RPMI8226 (cell line): ENCODE measurements at places on chromosomes 5 and 9.

GRCh38 chr5:121862801-121863200, 11.1 kb downstream of the FTMT start:
- DNase-seq = no peak

- no peak for DNase-seq
Measured at GRCh38 chr5:2909035-2909434, 157.6 kb upstream of the IRX2 start.

DNA sequence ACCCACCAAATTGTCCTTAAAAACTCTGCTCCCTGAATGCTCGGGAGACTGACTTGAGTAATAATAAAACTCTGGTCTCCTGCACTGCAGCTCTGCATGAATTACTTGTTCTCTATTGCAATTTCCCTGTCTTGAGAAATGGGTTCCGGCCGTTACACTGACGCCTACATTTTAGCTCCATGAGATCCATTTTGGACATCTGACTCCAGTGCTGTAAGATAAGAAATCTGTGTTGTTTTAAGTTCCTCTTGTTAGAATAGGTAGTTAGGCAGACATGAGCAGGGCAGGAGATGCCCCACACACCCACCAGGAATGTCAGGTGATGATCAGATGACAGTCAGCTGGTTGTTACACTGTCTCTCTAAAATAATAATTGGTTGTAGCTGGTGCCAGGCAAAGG, 125.8 kb upstream of the SHB start:
- DNase-seq = no peak

DNA sequence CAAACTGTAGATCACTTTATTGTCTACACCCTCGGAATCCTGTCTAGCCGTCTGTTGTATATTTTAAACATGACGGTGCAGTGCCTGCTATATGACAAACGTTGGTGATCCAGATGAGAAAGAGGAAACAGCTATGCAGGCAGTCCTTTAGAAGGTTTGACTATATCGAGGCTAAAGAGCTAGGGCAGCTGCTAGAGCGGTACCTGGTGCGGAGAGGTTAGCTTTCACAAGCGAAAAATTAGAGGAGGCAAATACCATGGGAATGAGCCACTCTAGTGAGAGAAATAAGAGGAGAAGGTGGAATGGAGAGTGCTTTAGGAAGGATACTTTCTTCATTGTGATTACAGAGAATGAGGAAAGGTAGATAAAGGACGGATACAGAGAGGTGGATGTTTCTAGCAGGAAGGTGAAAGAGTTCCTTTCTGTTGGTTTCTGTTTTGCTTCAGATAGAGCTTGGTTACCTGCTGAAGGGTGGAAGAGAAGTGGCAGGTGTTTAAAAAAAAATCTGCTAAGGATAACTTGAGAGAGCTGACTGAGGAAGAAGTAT, 959 bp upstream of the FBXL17 start:
- peak; percentile 68 for DNase-seq

GRCh38 chr5:154385236-154385512, 60.6 kb upstream of the SAP30L start:
- DNase-seq = no peak

GRCh38 chr9:91991721-91992341, 41.8 kb upstream of the ROR2 start:
- no peak for DNase-seq

DNA sequence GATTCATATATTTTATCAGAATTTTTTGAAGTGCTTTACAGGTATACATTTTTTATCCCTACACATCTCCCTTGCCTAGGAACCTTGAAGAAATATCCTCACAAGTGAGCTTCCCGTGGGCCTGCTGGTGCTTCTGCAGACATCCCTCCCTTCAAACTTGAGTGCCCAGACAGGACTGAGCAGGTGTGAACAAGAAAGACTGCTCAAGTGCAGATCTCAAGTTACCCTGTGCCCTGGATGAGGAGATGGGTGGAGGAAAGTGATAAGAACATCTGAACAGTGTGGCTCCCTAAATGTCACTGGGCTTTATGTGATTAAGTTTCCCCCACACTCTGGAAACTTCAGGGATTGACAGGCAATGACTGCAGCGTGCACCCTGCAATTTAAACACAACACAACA, 209.8 kb downstream of the TLE1 start:
- no peak for DNase-seq

DNA sequence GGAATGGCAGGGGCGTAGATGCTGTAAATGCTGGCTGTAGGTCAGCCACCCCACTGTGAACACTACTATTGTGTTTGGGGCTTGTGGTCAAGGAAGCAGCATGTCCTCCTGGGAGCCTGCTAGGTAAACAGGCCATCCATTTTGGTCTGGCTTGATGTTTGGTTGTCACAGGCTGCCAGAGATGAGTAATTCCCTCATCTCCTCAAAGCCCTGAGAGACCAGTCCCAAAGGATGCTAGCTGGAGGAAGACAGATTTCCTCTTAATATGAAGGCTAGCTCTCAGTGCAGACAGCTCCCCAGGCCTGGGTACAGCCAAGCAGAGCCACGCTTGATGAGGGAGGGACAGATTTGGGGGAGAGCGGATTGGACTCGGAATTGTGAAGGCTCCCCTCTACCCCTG, 72.5 kb upstream of the MAP1B start:
- no peak for DNase-seq

DNA sequence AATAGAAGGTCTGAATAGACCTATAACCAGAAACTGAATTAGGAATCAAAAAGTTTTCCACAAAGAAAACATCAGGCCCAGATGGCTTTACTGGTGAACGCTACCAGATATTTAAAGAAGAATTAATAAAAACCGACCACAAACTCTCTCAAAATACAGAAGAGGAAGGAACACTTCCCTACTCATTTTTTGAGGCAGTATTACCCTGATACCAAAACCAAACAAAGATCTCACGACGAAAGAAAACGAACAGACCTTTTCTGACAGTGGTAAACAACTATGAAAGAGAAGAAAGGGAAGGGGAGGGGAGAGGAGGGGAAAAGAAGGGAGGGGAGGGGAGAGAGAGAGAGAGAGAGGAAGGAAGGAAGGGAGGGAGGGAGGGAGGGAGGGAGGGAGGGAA, 13.5 kb downstream of the B4GALT1 start:
- DNase-seq = peak; percentile 44

DNA sequence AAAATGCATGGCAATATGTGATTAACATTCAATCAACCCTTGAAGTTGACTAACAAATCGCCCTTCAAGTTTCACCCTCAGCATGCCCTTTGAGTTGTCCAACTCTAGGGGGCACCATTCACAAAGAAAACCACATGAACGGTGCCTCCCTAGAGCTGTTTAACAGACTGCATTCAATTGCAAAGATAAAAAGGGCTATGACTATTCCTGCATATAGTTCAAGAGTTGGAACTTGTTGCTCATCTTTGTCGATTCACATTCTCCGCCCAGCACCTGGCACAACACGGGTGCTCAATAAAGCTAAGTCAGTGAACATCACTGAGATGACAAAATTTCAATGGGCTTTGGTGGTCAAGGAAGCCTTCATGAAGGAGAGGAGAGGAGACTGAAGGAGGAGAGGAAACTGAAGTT, 69.6 kb upstream of the SLC30A5 start:
- peak; percentile 58 for DNase-seq

GRCh38 chr5:32312595-32313332, at the start of gene MTMR12:
TSS of gene MTMR12 (minus strand) at chr5:32312939. CDS start at chr5:32312838, 101 bp downstream.
- DNase-seq = peak; percentile 97

DNA sequence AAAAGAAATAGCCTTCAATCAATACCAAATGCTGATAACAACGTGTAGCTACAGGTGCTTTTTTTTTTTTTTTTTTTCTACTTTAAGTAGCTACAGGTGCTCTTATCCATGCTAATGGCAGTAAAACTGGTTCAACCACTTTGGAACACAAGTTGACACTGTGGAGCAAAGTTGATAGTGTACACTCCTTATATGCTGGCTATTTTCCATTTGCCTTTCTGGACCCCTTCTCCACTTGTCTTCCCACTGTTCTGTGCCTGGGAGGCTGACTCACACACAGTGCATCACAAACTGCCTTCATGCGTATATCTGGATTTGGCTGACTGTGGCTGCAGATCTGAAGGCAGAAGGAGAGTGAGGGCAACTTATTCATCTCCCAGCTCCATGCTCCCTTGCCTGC, 247.9 kb downstream of the MSX2 start:
- DNase-seq = no peak

GRCh38 chr5:136016945-136017530, 11.8 kb upstream of the TGFBI start:
- DNase-seq = no peak

GRCh38 chr5:56608217-56608925, 207.0 kb upstream of the MAP3K1 start:
- DNase-seq = peak; percentile 23

DNA sequence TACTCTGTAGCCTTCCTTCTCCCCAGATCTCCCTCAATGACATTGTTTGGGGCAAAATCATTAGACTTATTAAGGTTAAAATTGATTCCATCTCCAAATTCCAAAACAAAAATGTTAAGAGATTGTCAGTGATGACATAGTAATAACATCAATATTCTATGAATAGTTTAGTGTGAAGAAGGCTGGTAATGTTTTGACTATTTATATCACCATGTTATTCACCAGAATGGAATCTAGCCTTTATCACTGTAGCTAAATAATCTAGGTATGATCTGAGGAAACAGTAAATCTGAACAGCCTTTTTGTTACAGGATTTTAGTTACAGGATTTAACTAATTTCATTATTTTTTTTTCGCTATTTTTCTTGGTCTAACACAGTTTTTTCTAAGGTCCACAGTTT, 929 bp upstream of the PLPP6 start:
- no peak for DNase-seq

DNA sequence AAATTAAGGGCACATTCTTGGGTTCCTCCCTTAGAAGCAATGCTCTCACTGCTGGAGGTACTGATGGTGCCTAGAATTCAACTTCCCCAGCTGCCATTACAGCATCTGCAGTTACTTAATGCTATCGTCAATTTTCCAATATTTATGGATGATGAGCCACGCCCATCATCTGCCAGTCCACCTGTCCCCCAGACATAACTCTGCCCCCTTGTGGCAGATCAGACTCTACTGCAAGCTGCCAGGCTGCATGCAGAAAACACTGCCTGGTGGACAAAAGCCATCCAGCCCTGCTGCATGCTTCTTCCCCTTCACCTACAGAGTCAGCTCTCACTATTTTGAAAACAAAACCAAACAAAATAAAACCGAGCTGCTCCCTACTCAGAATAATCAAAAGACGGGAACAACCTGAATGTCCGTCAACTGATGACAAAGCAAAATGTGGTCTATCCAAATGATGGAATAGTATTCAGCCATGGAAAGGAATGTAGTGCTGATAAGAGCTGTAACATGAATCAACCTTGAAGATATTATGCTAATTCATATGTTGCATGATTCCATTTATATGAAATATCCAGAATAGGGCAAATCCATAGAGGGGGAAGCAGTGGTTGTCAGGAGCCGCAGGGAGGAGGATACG, 66.4 kb downstream of the RETREG1 start:
- DNase-seq = peak; percentile 59

DNA sequence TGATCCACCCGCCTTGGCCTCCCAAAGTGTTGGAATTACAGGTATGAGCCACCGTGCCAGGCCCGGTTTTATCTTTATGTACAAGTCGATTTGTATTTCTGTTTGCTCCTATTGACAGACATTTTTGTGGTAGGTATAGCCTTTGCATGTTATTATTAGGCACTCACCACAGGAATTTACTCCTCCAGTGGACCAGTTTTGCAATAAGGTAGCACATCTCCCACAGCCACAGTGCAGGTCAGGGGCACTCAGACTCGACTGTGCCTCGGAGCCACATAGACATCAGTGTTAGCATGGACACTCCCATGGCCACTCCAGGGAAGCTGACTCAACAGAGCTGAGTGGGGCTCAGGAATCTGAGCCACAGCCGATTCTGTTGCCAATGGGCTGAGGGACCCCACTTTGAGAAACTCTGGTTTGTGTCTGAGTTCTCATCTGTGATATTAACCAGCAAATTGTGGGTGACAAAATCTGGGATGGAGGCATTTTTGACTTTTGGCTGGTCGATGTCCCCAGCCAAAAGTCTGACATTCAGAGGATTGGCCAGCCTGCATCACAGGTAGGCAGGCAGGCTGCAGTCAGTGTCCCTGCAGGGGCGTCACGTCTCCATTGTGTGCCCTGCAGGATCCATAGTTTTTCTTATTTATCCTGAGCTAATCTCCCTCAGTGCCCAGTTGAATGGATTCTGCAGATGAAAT, 15.0 kb upstream of the SHB start:
- no peak for DNase-seq

DNA sequence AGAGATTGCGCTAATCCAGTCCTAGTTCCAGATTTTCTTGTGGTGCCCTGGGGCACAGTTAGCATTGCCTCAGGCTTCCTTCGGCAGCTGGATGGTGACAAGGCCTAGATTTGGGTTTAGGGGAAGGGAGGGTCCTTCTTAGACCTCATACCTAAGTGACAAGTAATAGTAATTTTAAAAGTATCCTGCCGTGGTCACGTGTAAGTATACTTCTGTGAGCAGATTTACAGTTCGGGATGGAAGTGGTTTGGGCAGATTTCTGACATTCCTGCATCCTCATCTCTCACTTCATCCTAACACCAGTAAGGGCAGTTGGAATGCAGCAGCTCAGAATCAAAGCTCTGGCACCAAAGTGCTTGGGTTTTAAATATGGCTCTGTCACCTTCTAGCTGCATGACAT, 71.6 kb downstream of the LRRC70 start:
- DNase-seq = no peak

DNA sequence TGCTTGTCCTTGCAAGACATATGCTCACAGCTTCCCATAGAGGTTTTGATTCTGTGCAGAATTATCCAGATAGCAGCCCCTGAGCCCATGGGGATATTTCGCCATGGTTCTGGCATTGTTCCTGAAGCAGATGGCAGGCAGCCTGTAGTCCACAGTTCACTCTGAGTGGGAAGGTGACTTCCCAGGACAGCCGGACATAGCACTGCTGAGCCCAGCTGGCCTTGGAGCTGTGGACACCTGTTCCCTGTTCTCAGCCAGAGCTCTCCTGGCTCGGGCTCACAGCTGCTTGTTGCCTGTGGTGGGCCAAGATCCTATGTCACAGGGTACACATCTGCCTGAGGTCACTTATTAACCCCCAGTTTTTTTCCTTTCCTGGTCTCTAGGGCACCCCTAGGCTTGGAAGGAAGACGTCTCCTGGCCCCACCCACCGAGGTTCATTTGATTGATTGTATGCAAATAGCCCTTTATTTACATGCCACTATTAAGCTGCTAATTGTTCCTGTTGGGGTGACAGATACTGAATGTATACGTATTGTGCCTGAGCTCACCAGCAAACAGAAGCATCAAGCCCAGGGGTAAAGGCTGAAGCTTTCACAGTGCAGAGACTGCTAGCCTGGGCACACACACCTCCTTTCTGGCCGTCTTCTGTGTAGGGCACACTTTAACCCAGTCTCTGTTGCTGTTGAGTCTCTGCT, 96.6 kb upstream of the DMRT1 start:
- DNase-seq = no peak

GRCh38 chr9:134835448-134835847, 45.2 kb upstream of the FCN2 start:
- DNase-seq = no peak

GRCh38 chr9:133692364-133692985, 45.7 kb downstream of the SARDH start:
- DNase-seq = no peak

GRCh38 chr5:132808866-132809265, 4.2 kb upstream of the SOWAHA start:
- no peak for DNase-seq

- DNase-seq = no peak
Measured at GRCh38 chr5:33470544-33470943, 29.8 kb downstream of the TARS1 start.
